Breast epithelium (tissue), 4 donors: ENCODE measurements at places on chromosomes 3 and 15. TPM values are rescaled to one million over a fixed set of nuclear protein-coding genes. Genes with fewer than 3 reads are reported as not detected.

DNA sequence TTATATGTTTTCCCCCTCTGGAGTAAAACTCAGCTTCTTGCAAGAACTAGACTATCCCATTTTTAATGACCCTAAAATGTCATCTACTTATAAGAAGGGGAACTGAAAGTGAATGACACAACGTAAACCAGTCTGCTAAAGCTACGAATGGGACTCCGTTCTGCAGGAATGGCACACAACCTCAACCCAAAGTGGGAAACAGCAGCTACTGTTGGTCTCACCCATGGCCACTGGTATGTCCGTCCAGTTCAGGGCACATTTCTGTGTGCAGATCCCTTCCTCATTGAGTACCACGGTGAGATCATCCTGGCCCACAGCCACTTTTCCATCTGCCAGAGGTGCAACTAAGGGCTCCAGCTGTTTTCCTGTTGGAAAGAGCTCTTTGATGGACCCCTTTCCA, 23.8 kb downstream of the VPS39 start:
- DNase-seq, result no peak

- no peak for DNase-seq
Measured at GRCh38 chr3:38916706-38917105, 100.7 kb upstream of the SCN10A start.

GRCh38 chr15:96408591-96409183, 78.2 kb downstream of the NR2F2 start:
- DNase-seq, result no peak

DNA sequence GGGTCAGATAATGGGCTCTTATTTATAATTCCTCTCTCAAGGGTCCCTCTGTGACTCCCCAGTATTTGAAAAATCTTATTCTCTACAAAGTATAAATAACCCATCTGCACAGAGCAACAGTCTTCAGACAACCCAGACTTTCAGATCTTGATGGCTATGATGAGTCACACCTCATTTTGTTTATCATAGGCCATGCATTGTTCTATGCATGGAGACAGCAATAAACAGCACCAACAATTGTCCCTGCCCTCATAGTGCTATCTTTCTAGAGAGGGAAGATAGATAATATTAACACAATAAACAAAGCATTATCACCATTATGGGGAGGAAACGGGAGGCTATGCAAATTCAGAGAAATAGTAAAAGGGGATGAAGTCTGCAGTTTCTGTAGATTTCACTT, 13.4 kb downstream of the FHIT start:
- no peak for DNase-seq

GRCh38 chr15:85059734-85060133, 78.1 kb downstream of the PDE8A start:
- no peak for DNase-seq

DNA sequence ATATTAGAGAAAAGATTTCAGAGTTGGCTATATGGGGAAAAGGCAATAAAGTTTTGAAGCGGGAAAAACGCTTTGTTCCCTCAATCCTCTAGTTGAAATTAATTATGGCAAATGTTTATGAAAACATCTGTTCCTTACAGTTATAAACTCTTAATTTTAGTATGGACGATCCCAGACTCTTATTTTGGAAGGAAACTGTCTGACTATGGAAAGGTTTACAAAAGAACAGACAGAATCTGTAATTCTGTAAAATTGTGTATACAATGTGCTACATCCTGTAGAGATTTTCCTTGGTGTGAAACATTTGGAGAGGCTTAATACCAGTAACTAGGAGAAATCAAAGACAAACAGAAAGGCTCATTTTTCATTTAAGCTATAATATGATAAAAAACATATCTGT, 311.8 kb downstream of the TBC1D5 start:
- no peak for DNase-seq

The UROC1 gene
- not detected for total RNA-seq

The RHCG gene
- total RNA-seq, result 0.66 TPM
